ENCODE measurements at places on chromosomes 2 and 18.

DNA sequence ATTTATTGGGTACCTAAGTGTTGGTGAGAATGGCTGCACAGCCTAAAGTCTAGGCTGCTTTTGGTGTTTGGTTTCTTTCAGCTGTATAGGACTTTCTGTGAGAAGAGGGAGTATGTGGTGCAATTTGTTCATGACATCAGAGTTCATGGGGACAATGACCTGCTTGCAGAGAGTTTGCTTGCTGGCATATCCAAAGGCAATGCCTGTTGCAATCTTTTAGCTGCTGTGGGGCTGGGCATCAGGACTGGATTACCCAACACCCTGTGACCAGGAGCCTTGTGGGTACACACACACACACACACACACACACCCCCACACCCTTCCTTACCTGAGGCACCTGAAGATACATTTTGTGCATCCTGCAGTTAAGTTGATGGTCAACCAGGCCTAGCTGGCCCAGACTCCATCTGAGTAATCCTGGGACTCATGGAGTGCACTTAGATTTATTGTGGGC is 68.4 kb downstream of the LIPG start:
- no peak for DNase-seq

DNA sequence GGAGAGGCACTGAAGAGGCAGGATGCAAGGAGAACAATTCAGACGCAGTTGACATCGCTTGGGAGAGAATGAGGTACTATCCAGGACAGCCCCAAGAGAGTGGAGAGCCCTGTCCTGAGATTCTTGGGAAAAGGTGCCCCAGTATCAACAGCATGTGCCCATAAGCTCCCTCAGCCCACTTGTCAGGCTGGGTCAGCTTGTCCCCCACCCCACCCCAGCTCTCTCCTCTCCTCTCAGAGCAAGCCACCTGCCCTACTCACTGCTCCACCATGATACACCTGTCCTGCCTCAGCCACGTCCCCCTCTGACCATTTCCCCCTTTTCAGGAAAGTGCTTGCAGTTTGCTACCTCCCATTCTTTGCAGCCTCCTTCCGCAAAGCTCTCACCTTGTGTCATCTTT is 111.8 kb downstream of the XRCC5 start:
- no peak for DNase-seq

- DNase-seq = no peak
These were observed 1.0 kb upstream of the KYNU start for GRCh38 chr2:142876423-142876822.

DNA sequence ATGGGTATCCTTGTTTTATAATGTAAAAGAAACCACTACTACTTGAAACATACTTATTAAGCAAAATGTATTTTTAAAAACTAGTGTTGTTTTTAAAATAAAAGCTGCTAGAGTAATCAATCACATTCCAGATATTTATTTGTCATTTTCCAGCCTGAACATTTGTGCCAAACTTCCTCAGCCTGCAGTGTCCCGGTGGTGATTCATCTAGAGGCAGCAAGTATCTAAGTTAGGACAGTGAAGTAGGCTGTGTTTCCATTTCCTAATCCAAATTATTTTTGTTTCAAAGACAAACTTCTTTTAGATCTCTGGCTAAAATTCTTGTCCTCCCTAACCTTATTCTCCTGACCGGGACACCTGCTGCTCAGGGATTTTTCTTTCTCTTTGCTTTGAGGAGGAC is 12.8 kb upstream of the GCG start:
- peak; percentile 56 for DNase-seq

DNA sequence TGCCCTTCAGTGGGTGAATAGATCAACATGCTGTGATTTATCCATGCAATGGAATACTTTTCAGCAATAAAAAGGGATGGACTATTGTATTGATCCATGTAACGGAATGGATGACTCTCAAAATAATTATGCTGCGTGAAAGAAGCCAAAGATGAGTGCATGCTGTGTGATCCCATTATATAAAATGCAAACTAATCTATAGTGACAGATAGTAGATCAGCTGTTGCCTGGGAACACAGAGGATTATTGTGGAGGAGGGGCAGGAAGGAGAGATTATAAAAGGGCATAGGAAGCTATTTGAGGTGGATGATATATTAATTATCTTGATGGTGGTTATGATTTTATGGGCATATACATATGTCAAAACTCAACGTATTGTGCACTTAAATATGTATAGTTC is 55.5 kb upstream of the ADAM23 start:
- DNase-seq = no peak

DNA sequence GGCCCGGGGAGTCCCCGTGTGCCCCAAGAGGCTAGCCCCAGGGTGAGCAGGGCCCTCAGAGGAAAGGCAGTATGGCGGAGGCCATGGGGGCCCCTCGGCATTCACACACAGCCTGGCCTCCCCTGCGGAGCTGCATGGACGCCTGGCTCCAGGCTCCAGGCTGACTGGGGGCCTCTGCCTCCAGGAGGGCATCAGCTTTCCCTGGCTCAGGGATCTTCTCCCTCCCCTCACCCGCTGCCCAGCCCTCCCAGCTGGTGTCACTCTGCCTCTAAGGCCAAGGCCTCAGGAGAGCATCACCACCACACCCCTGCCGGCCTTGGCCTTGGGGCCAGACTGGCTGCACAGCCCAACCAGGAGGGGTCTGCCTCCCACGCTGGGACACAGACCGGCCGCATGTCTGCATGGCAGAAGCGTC is 16.9 kb upstream of the FAHD2A start:
- no peak for DNase-seq

GRCh38 chr2:154914561-154914960 is 216.1 kb downstream of the KCNJ3 start:
- no peak for DNase-seq

GRCh38 chr2:14544247-14544646 is 88.3 kb upstream of the LRATD1 start:
- no peak for DNase-seq

GRCh38 chr2:29628108-29628745 is 293.2 kb downstream of the ALK start:
- no peak for DNase-seq

- no peak for DNase-seq
These were observed 48.3 kb downstream of the LAMA3 start for GRCh38 chr18:23737578-23737977.

DNA sequence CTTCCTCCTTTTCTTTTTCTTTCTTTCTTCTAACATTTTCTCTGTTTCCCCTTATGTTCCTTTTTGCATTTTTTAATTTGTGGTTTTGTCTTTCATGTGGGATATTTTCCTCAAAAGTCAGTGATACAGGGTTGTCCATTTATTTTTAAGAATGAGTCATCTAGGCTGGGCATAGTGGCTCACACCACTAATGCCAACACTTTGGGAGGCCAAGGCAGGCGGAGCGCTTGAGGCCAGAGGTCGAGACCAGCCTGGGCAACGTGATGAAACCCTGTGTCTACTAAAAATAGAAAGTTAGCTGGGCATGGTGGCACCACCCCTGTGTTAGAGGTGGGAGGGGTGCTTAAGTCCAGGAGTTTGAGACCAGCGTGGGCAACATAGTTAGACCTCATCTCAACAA is 35.8 kb downstream of the KATNAL2 start:
- no peak for DNase-seq

GRCh38 chr2:208638059-208638458 is 231.5 kb downstream of the PTH2R start:
- no peak for DNase-seq

DNA sequence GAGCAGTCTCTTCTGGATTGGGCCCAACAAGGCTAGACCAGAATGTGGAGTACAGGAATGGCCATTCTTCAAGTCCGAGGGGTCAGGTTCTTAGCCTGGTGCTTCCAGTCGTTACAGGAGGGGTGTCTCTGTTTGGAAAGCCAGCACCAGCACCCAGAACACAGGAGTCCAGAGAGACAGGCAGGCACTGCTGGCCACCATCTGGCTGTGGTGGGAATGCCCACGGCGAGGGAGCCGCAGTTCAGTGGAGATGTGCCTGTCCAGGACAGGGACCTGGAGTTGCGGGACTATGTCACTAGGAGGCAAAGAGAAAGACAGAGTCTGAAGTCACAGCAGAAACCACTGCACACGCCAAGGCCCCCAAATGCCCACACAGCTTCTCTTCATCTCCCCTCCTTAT is 59.1 kb downstream of the TRABD2A start:
- DNase-seq = no peak

- no peak for DNase-seq
These were observed 172.0 kb downstream of the SLC4A10 start for GRCh38 chr2:161796192-161796591.

Measured in AG08395 (cell line).